ENCODE measurements at places on chromosomes 6 and 20.

DNA sequence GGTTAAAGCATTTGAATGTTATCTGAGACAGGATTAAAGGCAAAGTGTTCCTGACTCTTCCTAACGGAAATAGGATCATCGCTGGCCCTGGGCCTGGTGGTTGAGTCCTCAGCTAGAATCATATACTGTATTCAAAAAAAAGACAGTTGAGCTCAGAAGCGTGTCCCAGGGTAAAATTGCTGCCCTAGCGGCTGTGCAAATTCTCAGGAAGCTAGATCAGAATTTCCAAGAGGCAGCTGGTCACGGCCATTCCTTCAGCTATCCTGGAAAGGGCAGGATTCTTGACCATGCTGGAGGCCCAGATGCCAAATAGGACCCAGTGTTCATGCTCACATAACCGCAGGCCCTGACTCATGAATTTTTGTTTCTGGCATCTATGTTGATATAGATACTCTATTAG is 67.4 kb downstream of the STMND1 start:
- H3K4me1 ChIP-seq: no peaks in the 10 kb centered on the region
- no peak overlapping the region for H3K27ac ChIP-seq
- no peak for DNase-seq
- H3K4me3 ChIP-seq: no peak overlapping the region

DNA sequence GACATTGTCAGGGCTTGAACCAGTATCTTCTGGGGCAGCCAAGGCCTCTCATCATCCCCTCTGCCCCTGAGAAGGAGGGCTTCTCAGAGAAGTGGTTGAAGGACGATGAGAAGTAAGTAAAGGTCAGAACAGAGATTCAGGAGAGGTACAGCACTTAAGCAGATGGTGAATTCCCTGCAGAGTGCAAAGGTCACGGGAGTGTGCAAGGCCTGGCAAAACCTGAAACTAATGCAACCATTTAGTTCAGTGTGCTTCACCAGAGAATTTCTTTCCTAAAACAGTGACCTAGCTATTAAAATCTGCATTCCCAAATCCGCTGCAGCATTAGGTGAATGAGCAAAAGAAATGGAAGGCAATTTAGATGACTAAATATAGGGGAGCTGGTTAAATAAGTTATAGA is 58.4 kb downstream of the TRERF1 start:
- H3K27me3 ChIP-seq: no peaks in the 10 kb centered on the region
- H3K4me3 ChIP-seq: no peak overlapping the region
- DNase-seq: no peak
- H3K4me1 ChIP-seq: peaks cover 69% of the 10 kb centered on the region

GRCh38 chr20:44552950-44553908 is 29.1 kb upstream of the PKIG start:
- peaks cover under 1% of the 10 kb centered on the region for H3K27me3 ChIP-seq
- no peak for DNase-seq
- peaks cover 15% of the 10 kb centered on the region for H3K4me1 ChIP-seq
- no peaks in the 10 kb centered on the region for H3K36me3 ChIP-seq
- no peak overlapping the region for H3K4me3 ChIP-seq

- H3K27me3 ChIP-seq: peaks cover 20% of the 10 kb centered on the region
- peak; percentile 60 for DNase-seq
- peaks cover 32% of the 10 kb centered on the region for H3K36me3 ChIP-seq
- peak within 1 kb of the TSS; percentile 81 for H3K4me3 ChIP-seq
- H3K4me1 ChIP-seq: peaks cover 41% of the 10 kb centered on the region
These were observed at the start of gene HDDC2 for GRCh38 chr6:125301435-125302391. TSS of gene HDDC2 (minus strand) at chr6:125301967. CDS start at chr6:125301932, 35 bp downstream.

DNA sequence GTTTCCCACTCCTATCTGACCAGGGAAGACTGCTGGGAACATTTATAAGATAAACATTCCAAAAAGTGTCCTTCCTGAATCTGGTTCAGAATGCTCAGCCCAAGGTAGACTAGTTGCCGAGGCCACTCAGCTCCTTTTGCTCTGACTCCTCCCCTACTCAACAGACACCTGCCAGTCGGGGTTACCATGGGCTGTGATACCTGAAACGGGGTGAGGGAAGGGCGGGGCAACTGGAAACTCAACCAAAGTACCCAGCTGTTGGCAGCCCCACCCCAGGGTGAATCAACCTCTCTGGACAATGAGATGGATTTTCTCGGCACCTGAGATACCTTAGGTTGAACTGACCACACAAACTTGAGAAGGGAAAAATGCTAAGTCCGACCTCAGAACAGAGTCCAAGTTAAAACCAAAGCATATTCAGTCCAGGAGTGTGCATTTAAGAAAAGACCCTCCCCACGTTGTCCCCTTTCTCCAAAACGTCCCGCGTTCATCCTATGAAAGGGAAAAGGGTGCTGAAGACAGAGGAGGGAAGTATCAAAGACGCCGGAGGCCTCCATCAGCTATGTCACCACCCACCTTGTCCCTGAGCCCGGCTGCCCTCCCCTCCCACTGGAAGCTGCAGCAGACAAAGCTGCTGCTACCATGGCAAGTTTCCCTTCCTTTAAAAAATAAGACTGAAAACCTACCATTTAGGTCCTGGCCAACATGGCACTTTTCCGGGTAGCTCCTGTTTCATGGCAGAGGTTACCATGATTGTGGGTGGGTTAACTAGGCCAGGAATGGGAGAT is 100.1 kb downstream of the SLC23A2 start:
- no peak for DNase-seq
- H3K27me3 ChIP-seq: no peaks in the 10 kb centered on the region
- H3K36me3 ChIP-seq: peaks cover 27% of the 10 kb centered on the region
- H3K27ac ChIP-seq: no peak overlapping the region
- peaks cover 10% of the 10 kb centered on the region for H3K4me1 ChIP-seq

GRCh38 chr20:4459081-4459480 is 262.6 kb upstream of the PRND start:
- H3K4me3 ChIP-seq: no peak overlapping the region
- H3K27ac ChIP-seq: no peak overlapping the region
- H3K4me1 ChIP-seq: no peaks in the 10 kb centered on the region
- no peak for DNase-seq

- H3K36me3 ChIP-seq: no peaks in the 10 kb centered on the region
- no peak for DNase-seq
- H3K27ac ChIP-seq: no peak overlapping the region
- H3K4me1 ChIP-seq: no peaks in the 10 kb centered on the region
These were observed 35.4 kb downstream of the ZNF133 start for GRCh38 chr20:18323705-18324104.

- H3K4me3 ChIP-seq: no peak overlapping the region
- DNase-seq: no peak
- H3K27me3 ChIP-seq: peaks cover 28% of the 10 kb centered on the region
- no peak overlapping the region for H3K27ac ChIP-seq
- peaks cover 4% of the 10 kb centered on the region for H3K4me1 ChIP-seq
These were observed 59.2 kb upstream of the POU3F2 start for GRCh38 chr6:98775205-98775604.

- no peak overlapping the region for H3K4me3 ChIP-seq
- peaks cover 42% of the 10 kb centered on the region for H3K4me1 ChIP-seq
- no peak for DNase-seq
- H3K27me3 ChIP-seq: no peaks in the 10 kb centered on the region
- no peak overlapping the region for H3K27ac ChIP-seq
- H3K36me3 ChIP-seq: peaks cover 46% of the 10 kb centered on the region
These were observed 6.4 kb downstream of the RPS12 start for GRCh38 chr6:132820629-132821381.

- no peak overlapping the region for H3K4me3 ChIP-seq
- H3K27me3 ChIP-seq: no peaks in the 10 kb centered on the region
- H3K4me1 ChIP-seq: no peaks in the 10 kb centered on the region
- DNase-seq: no peak
These were observed 431.1 kb downstream of the NKAIN2 start for GRCh38 chr6:124234801-124235200.

GRCh38 chr20:9129756-9130155 is 60.9 kb downstream of the PLCB4 start:
- no peak overlapping the region for H3K4me3 ChIP-seq
- no peak overlapping the region for H3K27ac ChIP-seq
- H3K36me3 ChIP-seq: no peaks in the 10 kb centered on the region
- H3K4me1 ChIP-seq: no peaks in the 10 kb centered on the region

GRCh38 chr20:5217616-5218015 is 90.8 kb downstream of the CDS2 start:
- no peaks in the 10 kb centered on the region for H3K27me3 ChIP-seq
- DNase-seq: no peak
- no peaks in the 10 kb centered on the region for H3K4me1 ChIP-seq
- H3K27ac ChIP-seq: no peak overlapping the region
- H3K4me3 ChIP-seq: no peak overlapping the region
